ENCODE measurements at places on chromosomes 16 and 17.

DNA sequence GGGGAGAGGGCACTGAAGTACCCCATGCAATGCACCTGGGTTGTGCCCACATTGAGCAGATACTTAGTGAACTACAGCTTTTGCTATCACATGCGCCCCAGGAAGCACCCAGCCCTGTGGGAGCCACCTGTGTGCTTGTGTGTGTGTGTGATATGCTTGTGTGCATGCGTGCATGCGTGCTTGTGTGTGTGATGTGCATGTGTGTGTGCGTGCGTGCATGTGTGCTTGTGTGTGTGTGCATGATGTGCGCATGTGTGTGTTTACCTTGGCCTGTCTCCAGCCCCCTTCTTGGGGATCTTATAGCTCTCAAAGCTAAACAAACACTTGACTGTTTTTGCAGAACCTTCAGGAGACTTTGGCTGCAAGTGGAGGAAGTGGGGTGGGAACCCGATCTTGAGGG lies 841 bp downstream of the C16orf89 start:
- DNase-seq = peak; percentile 70

GRCh38 chr16:57191056-57191571 lies 5.0 kb downstream of the RSPRY1 start:
- no peak for DNase-seq

DNA sequence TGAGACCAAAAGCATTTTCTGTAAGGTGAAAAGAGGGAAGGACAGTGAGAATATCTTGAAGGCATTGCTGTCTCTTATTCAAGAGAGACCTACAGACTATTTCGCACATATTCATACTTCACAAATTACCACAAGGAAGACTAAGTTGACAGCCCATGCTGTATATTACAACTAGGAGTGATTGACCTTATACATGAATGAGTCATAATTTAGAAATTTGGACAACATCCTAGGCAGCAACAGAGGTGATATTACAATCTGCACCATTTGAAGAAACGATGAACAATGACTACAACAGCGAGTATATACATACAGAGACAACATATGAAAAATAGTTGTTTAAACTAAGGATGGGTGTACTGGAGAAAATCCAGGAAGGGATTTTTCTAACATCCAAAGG lies 971.7 kb downstream of the CDH11 start:
- no peak for DNase-seq

DNA sequence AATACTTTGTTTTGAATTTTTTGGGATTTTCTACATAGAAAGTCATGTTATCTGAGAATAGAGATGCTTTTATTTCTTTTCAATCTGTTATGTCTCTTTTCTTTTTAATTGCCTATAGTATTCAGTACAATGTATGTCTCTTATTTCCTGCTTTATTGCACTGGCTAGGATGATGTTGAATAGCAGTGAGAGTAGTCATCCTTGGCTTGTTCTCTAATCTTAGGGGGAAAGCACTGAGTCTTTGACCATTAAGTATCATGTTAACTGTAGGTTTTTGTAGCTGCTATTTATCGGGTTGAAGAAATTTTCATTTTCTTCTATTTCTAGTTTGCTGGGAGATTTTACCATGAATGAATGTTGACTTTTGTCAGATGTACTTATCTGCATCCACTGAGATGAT lies 10.0 kb upstream of the ABCA3 start:
- no peak for DNase-seq

- DNase-seq = no peak
Measured at GRCh38 chr16:20822521-20823325, 16.4 kb downstream of the REXO5 start.

- DNase-seq = no peak
Measured at GRCh38 chr17:37214416-37214815, 161.4 kb upstream of the C17orf78 start.

DNA sequence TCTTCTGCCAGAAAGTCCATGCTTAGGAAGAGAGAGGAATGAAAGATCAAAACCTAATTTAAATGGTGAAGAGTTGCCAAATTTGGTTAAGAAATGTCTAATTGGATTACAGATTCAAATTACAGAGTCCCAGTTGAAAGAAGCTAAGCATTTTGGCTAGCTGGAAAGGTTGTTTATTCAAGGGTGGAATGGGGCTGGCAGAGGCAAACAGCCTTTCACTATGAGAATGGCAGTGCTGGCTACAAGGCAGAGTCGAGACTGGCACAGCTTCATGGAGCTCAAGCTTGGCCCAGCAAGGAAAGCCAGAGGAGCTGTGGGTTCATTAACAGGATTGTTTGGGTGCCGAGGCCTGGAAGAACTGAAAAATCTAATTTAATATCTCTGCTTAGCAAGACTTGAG lies 13.6 kb downstream of the MAP3K3 start:
- DNase-seq = no peak

- no peak for DNase-seq
Measured at GRCh38 chr17:66098040-66098439, 93.9 kb downstream of the CEP112 start.

DNA sequence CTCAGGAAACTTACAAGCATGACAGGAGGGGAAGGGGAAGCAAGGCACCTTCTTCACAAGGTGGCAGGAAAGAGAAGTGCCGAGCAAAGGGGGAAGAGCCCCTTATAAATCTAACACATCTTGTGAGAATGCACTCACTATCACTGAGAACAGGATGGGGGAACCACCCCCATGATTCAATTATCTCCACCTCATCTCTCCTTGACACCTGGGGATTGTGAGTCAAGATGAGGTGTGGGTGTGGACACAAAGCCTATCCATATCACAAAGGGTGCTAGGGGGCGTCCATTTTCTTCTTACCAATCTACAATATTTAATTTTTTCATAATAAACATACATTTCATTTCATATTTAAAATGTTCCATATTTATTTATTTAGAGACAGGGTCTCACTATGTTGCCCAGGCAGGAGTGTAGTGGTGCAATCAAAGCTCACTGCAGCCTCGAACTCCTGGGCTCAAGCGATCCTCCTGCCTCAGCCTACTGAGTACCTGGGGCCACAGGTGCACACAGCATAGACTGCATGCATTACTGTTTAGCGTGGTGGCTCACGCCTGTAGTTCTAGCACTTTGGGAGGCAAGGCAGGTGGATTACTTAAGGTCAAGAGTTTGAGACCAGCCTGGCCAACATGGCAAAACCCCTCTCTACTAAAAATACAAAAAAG lies 26.5 kb upstream of the FAAP100 start:
- no peak for DNase-seq

DNA sequence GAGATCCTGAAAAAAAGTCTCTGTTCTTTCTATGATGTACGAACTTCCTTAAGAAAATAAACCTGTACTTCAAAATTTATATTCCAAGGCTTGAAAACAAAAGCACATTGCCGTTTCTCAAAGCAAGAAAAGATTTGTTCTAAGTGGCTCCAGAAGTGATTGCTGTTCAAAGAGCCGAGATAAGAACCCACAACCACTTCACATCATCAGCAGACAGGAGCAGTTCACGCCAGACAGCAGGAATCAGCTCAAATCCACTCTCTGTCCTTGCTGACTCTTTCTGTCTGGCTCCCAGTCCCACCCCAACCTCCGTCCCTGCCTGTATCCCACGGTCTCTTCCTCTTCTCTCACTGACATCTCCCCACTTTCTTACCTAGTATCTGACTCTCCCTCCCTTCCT lies 85.0 kb upstream of the MYOCD start:
- no peak for DNase-seq

DNA sequence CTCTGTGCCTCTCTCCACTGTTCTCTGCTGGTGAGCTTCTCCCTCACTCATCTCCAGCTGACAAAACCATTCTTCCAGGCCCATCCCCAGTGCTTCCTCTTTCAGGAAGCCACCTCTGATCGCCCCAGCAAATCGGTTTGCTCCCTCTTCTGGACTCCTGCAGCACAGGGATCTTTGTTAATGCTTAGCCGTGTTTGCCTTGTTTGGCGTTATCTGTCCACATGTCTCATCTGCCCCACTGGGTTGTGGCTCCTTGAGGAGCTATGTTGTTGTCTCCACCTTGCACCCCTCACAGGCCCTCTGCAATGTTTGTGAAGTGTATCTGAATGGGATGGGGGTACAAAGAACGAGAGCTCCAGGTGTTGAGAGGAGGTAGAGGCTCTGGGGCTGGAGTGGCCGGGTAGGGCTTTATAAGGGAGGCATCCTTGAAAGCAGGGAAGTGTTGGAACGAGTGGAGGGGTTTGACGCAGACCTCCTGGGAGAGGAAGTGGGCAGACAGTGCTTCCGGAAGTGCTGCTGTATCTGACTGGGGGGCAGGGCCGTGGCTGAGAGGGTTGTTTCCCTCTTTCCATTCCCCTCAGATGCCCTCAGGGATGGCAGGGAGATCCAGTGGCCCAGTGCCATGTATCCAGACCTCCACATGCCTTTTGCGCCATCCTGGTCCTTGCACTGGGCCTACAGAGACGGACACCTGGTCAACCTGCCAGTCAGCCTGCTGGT lies 27.8 kb downstream of the CASKIN2 start:
- DNase-seq = no peak

GRCh38 chr17:28407974-28408306 lies 1.9 kb upstream of the SLC46A1 start:
- DNase-seq = no peak

DNA sequence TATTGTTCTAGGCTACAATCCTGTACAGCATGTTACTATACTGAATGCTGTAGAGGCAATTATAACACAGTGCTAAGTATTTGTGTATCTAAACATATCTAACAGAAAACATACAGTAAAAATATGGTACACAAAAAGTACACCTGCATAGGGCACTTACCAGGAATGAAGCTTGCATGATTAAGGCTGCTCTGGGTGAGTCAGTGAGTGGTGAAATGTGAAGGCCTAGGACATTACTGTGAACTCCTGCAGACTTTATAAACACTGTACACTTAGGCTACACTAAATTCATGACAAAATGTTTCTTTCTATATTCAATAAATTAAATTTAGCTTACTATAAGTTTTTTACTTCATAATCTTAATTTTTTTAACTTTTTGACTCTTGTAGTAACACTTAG lies 37.1 kb downstream of the AMFR start:
- DNase-seq = no peak

Measured in NCI-H345 (cell line).